ENCODE measurements at places on chromosomes 7 and 10.

- no peak for DNase-seq
Measured at GRCh38 chr7:26441002-26441521, 149.4 kb downstream of the SNX10 start.

- DNase-seq, result peak; percentile 56
Measured at GRCh38 chr10:35855155-35855947, 213.3 kb upstream of the FZD8 start.

GRCh38 chr10:123997013-123997412 is 96.4 kb downstream of the CHST15 start:
- DNase-seq, result no peak

DNA sequence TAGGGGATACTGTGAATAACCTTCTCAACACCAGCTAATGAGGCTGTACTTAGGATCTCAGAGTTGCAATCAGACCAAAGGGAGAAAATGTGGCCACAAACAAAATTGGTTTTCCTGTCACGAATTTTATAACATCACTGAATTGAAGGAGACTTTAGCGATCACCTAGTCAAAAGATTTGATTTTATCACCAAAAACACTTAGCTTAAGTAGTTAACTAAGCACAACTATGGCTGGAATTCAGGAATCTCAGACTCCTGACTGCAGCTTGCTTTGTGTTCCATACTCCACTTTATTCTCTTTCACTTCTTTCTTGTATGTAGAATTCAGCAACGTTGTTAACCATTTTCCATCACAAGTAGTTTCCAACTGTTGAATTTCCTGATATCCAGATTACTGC is 152.0 kb downstream of the SLC16A9 start:
- DNase-seq, result no peak

GRCh38 chr7:19295376-19295775 is 150.2 kb upstream of the FERD3L start:
- DNase-seq, result no peak

- no peak for DNase-seq
Measured at GRCh38 chr7:25424855-25425254, 196.6 kb upstream of the NPVF start.

- DNase-seq, result no peak
Measured at GRCh38 chr10:127600479-127600878, 51.4 kb downstream of the NPS start.

- no peak for DNase-seq
Measured at GRCh38 chr7:119436882-119437281, 836.1 kb upstream of the KCND2 start.

DNA sequence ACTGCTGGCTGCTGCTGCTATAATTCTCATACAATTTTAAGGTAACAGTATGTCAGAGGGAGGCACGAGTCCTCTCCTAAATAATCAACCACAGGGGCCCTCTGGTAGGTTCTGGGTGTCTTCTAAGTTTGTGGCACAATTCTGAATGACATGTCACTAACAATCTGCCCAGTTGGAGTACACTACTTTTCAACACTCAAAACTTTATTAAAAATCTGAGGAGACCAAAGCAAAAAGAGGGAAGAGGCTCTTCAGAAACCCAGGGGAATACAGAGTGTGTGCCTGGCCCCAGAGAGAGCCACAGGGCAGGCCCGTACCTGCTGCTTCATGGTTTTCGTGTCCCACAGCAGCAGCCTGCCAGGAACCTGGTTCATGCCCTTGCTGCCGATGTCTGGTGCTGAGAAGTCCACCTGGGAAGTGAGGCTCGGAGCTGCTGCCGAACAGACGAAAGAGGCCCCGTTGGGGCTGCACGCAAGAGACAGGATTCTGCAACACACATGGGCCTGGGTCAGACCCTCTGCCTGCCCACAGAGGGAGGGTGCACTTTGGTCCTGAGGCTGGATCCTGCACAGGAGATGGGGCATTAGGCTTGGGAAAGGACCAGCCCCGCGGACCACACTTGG is 18.3 kb downstream of the WDR91 start:
- no peak for DNase-seq

GRCh38 chr7:132402751-132403245 is 173.5 kb downstream of the PLXNA4 start:
- DNase-seq, result no peak

GRCh38 chr10:130750441-130750840 is 561.1 kb downstream of the TCERG1L start:
- DNase-seq, result no peak

DNA sequence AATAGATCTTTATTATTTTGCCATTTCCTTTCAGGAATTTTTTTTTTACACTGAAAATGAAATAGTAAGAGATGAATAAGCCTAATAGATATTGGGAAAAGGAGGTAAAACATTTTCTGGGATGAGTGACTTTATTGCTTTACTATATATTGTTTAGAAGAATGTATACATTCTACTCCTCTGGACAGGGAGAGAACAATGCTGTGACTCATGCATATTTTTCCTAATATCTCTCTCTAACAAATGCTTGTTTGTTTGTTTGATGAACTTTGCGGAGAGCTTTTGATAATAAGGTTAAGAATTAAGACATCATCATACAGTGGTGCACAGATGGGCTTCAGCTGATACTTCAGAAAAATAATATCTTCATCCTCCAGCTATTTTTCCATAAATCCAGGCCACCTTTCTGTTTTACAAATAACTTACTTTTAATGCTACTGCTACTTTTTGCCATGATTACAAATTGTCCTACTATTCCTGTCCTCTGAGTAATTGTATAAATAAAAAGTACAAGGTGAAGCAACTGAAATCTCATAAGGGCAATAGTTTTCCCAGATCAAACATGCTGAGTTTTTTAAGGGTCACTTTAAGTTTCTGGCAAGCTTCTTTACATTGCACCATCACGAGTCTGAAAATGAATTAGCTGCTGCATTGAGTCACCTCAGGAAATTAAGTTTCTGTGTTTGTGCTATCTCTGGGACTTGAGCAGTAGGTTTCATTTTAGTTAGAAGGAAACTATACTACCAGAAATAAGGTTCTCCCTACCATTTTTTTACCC is 207.3 kb upstream of the POT1 start:
- DNase-seq, result peak; percentile 88

DNA sequence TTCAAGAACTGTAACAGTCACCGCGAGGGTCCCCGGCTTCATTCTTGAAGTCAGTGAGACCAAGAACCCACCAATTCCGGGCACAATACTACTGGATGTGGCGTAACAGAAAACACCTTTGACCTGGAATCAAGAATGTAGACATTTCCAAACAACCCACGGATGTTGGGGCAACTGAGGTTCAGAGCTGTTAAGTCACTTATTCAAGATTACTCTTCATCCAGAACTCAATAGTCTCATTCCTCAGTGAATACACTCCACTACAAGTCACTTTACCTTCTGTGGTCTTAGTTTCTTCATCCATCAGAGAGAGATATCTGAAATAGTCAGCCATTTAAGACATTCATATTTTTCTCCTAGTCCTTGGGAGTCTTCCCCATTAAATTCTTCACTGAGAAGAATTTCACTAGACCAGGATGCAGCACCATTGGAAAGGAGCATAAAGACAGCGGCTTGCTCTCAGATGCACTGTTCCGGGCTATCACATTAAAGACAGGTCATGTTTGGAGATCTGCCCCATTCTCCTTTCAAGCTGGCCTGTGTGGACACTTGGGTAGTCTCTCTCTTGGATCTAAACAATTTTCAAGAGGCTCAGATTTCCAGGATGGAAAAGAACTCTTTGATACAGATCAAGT is 32.3 kb upstream of the ARID5B start:
- DNase-seq, result no peak

- DNase-seq, result no peak
Measured at GRCh38 chr7:45092100-45092930, 3.5 kb upstream of the NACAD start.

- no peak for DNase-seq
Measured at GRCh38 chr7:111517549-111517951, 44.7 kb downstream of the IMMP2L start.

- peak; percentile 65 for DNase-seq
Measured at GRCh38 chr10:101297901-101298486, 56.0 kb upstream of the BTRC start.

DNA sequence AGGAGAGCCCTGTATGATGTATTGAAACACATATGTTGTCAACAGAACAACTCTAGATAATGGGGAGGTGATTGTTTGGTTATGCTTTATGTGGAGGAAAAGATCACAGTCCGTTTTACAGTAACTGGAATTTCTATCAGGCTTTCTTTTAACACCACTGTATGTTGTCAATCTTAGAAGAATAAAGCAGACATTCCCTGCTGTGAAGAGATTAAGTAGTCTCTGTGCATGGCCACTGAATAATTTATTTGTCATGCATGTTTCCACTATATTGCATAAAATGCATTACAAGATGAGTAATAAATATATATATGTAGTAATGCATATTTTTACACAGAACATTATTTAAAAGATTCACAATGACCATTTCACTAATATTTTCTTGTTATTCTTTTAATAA is 440.0 kb downstream of the ANKRD7 start:
- no peak for DNase-seq

GRCh38 chr10:52533986-52534385 is 219.9 kb downstream of the DKK1 start:
- DNase-seq, result no peak

DNA sequence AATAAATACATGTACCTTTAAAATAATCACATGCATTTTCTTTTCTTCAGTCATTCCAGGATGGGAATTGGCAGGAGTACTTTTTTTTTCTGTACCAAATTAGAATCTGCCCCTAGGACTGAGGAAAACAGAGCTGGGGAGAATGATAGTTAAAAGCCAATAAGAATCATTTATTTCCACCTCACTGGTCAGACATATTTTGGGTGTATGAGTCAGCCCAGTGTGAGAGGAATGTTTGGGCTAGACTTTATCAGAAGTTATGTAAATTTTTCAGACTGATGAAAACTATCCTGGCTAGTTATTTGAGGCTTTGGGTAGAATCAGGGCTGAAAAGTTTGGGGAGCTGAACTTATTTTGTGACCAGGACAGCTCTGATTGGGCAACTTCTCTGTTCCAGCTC is 303.1 kb upstream of the NPSR1 start:
- DNase-seq, result no peak

DNA sequence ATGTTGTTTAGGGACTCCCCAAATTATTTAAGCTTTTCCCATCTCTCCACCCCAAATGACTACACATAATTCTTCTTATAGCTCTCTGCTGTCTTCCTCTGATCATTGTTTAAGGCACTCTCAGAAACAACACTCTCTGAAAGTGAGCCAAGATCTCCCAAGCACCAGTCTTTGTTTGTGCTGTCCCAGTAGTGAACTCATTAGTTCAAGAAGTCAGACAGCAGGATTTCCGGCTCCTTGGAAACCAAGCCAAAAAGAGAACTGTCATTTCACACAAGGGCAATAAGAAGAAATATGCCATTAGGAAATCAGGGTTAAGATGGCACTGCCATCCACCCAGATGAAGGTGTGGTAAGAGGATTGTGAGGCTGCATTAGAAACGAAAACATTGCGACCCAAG is 83.1 kb downstream of the FZD1 start:
- DNase-seq, result peak; percentile 93

DNA sequence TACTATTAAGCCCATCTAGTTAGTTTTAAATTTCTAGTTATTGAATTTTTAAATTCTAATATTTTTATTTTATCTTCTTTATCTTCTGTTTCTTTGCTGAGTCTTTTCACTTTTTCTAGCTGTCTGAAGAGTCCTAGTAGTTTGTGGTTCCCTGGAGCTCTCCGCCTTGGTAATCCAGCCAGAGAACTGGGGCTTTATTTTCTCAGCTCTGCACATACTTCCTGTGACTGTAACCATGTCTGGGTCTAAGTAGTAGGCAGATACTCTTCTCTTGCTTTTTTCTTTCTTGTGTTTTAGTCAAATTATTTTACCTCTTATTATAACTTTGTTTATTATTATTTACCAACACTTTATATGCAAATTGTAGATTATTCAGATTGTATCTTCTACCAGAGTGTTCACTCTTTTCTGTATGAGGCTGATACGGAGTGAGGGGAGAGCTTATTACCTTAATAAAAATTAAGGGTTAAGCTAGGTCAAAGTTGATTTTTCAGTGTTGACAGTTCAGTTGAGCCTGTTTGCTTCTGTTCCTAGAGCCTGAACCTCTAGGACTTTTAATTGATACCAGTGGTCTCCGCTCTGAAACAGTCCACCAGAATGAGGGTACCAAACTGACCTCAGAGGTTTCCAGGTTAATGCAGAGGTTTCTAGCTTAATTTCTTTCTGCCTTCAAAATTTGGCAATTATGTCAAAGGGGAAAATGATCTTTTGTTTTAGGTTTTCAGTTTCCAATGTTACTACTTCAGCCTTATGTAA is 155.4 kb downstream of the ADK start:
- peak; percentile 59 for DNase-seq

DNA sequence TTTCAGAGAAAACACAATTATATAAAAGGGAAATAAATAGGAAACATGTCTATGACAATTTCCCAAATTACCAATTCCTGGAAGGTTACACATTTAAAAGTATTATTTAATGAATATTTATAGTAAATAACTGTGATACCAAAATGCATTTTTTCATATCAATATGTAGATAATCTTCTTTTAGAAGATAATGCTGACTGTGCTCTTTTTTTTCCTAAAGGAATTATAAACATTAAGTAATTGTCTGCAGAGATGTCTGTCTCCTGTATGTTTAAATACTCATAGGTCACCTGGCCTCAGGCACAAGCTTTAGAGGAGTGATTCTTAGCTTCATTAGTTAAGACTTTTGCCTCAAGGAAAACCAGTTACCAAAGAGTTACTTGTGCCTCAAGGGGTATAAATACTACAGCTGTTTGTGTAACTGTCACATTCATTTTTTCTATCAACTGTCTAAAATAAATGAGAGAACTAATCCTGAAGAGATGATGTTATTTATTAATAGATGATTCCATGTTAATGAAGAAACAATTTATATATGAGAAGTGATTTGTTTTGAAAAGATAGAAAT is 77.1 kb downstream of the DNAJC1 start:
- DNase-seq, result no peak

- DNase-seq, result peak; percentile 94
Measured at GRCh38 chr10:78973901-78974616, 94.7 kb upstream of the ZMIZ1 start.

DNA sequence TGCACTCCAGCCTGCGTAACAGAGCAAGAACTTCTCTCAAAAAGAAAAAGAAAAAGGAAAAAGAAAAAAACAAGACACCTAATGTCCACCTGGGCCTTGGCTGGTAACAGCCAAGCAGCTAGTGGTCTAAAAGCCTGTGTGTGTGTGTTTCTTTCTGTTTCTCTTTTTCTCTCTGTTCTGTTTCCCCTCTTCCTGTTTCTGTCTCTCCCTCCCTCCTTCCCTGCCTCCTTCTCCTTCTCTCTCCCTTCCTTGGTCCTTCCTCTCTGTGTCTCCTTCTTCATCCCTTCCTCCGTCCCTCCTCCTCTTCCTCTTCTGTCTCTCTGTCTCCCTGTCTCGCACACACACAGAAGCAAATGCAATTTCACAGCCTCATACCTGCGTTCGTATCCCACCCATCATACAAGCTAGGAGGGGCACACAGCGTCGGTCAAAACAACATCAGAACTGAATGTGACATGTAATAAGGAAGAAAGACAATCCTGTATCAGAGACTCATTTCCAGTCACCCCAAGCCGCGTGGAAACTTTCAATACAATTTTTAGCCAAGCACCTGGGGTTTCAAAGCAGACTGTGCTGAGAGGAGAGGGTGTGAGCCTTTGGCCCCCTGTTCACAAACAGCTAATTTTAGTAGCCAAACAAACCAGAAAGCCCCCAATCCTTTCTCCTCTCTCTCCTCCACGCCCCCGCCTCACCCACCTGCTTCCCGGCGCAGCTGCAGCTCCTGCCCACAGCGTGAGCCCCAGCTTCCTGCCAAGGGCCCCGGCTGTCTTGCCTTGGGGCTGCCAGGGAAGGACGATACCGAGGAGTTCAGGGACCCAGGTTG is 50.2 kb upstream of the GNA12 start:
- DNase-seq, result no peak

GRCh38 chr7:27133409-27134231 is 3.1 kb upstream of the HOXA4 start:
- DNase-seq, result no peak

GRCh38 chr10:110802090-110802489 is 69.6 kb upstream of the PDCD4 start:
- no peak for DNase-seq

Measured in endothelial cell of umbilical vein (primary cell).